ENCODE measurements at places on chromosomes 2 and 18.

- DNase-seq = no peak
Measured at GRCh38 chr2:46277431-46278190, 19.6 kb upstream of the EPAS1 start.

- no peak for DNase-seq
Measured at GRCh38 chr2:16226943-16227664, 286.8 kb downstream of the MYCN start.

DNA sequence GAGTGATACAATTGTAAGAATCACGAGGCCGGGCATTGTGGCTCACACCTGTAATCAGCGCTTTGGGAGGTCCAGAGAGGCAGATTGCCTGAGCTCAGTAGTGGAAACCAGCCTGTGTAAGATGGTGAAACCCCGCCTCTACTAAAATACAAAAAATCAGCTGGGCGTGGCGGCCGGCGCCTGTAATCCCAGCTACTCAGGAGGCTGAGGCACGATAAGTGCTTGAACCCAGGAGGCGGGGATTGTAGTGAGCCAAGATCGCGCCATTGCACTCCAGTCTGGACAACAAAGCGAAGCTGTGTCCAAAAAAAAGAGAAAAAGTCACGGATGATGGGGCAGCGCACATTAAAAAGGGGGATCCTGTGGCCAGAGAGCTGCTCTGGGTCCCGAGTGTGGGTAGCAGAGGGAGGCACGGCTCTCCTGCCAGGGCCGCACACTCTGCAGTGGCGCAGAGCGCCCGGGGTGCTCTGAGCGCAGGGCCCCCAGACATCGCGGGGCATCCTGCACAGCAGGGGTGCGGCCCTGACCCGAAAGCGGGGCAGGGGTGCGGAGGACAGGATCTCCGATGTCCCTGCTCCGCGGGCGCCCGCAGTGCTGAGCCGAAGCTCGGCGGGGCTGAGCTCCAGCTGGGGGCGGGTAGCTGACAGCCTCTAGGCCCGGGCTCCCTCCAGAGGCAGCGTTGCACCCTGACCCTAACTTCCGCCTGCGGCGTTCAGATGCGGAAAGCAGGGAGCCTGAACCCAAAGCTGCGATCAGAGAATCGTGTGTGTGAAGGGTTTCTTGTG lies 30.4 kb upstream of the RAB6D start:
- DNase-seq = no peak

- DNase-seq = no peak
Measured at GRCh38 chr2:213152888-213153287, 1.5 kb upstream of the IKZF2 start.

GRCh38 chr18:37604032-37604431 lies 38.4 kb upstream of the CELF4 start:
- DNase-seq = no peak

All from astrocyte of the spinal cord (primary cell).